Stimulated activated CD8-positive, alpha-beta memory T cell treated with anti-CD3 and anti-CD28 coated beads, Interleukin-7, amount 100 ng/mL, for 48 hours (primary cell): ENCODE measurements at places on chromosomes 12 and 14.

- no peak for DNase-seq
These were observed 807.3 kb upstream of the TMEM132C start for GRCh38 chr12:127459687-127460086.

GRCh38 chr12:1776170-1776921 lies 44.0 kb upstream of the LRTM2 start:
- DNase-seq: no peak

DNA sequence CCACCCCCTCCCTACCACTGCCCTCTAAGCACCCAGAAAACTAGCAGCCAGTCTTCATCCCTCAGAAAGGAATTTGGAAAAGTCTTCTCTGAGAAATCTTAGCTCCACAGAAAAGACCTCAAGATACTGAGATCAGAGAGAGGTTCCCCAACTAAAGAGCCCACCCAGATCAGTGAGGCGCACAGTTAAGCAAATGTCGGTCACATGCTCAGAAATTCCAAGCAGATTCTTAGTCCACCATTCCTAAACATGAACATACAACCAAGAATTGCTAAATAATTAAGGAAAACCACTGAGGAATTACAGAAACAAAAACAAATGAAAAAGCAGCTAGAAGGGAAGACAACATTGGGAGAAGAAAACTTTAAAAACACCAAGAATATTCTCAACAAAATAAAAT lies 32.3 kb downstream of the MED13L start:
- DNase-seq: no peak

GRCh38 chr12:115364921-115365320 lies 680.9 kb upstream of the TBX3 start:
- DNase-seq: no peak

DNA sequence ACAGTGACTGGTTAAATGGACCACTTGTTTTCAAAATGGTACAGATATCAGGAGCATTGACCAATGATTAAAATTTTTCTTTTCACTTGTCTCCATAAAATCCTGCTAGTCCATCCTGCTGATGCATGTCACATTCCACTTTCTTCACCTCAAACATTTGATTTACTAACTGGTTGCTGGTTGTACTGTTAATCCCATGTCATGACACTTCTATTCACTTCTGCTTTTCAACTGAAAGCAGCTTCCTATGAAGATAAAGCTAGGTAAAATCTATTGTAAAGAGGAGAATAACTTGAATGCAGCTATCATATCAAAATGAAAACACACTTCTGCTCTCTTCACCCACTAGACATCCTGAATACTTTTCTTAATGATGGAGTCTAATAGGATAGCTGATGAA lies 149.6 kb upstream of the OTX2 start:
- no peak for DNase-seq

DNA sequence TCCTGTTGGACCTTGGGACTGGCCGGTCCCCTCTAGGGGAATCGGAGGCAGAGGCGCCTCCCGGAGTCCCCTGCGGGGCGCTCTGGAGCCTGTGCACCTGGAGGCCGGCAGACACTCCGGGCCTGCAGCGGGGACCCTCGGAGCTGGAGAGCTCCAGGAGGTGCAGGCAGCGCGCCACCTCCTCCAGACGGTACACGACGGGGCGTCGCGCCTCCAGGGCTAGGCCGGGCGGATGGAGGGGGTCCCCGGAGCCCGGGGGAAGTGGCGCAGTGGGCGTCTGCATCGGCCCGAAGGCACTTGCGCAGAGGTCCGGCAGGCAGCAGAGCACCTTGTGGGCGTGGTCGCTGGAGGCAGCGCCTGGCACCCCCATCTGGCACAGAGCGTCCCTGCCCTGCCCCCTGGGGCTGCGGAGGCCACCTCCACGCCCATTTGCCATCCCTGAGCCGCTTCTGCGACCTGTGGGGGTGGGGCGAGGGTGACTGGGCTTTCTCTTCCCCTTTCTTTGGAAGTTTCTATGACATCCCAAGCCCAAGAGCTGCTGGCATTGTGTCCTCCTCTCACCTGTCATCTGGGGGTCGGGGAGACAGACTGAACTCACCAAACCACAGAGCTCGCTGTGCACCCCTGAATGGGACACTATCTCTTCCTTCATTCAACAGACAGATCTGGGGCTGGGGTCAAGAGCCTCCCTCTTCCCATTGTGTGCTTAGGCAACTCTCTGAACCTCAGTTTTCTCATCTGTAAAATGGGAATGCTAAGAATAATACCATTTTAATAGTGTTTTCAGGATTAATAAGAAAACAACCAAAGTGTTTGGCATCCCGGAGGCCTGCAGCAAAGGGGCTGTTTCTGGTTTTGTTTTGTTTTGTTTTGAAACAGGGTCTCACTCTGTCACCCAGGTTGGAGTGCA lies 37.5 kb upstream of the CORO1C start:
- peak; percentile 9 for DNase-seq

DNA sequence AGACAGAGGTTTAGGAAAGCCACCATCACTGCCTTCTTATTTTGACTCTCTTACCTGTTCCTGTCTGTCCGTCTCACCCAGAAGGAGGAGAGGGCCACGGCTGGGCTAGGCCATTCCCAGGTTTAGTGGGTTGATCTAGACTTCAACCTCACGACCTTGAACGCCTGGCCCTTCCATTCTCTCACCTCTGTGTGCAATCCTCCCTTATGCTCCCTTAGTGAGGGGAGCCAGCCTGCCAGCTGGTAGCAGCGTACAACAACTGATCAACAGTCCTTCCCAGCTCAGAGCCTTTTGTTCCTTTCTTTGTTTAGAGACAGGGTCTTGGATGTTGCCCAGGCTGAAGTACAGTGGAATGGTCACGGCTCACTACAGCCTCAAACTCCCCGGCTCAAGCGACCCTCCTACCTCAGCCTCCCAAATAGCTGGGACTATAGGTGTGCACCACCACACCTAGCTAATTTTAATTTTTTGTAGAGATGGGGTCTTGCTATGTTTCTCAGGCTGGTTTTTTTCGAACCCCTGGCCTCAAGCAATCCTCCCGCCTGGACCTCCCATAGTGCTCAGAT lies 123.9 kb downstream of the ZNF664 start:
- DNase-seq: no peak

DNA sequence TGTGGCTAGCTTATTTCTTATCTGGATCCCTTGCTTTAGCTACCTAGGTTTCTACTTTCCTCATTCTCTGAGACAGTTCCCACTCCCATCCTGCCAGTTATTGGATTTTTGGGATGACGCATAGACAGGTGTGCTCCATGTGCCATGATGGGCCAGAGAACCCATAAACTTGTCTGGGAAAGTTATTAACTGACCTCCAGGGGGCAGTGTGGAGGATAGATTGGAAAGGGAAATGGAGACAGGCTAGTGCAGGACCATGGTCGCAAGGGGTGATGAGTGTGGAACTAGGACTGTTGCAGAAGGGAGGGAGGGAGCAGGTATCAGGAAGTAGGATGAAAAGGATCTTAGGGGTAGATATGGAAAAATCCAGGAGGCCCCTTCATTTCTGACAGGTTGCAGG lies 80.3 kb downstream of the ESRRB start:
- DNase-seq: no peak

- DNase-seq: no peak
These were observed 21.2 kb downstream of the ASB2 start for GRCh38 chr14:93954900-93955849.

DNA sequence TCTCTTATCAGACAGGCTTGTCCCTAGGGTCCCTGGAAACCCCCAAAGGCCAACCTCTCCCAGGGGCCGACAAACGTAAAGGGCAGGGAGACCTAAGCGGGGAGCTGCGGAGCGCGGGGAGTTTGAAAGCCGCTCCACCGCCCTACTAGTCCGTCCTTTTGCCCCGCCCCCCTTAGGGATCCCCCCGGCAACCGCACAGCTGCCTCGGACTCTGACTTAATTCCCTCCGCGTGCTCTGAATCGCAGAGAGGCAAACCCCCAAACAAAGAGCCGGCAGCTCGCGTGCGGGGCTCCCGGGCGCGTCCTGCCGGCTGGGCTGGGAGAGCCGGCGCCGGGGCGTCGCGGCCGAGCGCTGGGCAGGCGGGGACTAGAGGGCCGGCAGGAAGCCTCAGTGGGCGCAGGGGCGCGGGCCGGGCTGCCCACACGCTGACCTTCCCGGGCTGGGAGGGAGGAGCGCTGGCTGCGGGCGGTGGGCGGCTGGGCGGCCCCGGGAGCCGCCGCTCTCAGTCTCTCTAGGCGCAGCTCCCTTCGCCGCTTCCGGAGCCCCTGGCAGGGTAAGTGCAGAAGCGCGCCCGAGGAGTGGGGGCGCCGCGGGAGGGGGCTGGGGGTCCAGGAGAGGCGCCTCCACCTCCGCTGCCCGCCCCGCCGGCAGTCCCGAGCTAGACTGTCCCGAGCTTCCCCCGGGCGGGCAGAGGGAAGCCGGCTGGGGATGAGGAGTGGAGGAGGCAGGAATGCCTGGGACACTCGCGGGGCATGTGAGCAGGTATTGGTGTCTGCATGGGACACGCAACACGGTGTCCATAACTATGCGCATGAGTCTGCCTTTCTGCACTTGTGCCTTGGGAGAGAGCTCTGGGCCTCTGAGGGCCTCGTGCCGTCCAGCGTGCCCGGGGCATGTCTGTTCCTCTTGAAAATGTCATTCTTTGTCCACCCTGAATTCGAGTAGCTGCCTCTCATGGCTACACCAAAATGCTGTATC lies at the start of gene TSPAN11:
Gene TSPAN11 (plus strand): TSS at position 506 of the 979 bp plus-strand sequence. CDS start 27,244 bp downstream, outside the sequence.
- no peak for DNase-seq

GRCh38 chr14:38205119-38205813 lies 2.4 kb upstream of the SSTR1 start:
- no peak for DNase-seq

DNA sequence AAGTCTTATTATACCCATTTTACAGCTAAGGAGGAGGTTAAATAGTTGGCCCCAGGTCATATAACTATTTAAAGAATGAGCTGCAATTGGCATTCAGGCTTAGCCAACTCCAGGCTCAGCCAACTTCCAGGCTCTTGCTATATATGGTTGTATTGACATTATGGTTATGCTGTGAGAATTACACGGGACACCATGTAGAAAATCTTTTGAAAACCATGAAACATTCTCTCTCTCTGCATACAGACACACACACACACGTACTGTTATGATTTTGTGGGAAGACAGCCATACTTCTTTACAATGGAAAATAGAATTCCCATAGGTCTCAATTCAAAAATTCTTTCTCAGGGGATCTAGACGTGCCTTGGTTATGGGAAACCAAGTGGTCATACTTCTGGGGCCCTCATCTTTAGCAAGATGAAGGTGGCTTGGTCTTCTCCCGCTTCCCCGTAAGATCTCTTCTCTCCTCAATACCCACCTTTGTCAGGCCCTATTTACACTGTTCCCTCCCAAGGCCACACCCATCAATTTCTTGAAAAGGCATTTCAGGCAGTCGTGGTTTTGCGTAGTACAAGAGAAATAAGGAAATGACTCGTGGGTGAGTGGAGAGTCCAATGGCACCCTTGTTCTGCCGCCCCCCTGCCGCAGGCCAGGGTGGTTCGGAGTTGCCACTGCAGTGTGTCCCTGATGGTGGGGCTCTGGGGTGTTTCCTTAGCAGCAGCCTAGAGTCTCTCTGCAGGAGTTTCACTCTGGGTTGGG lies 10.0 kb upstream of the GPRC5A start:
- no peak for DNase-seq

DNA sequence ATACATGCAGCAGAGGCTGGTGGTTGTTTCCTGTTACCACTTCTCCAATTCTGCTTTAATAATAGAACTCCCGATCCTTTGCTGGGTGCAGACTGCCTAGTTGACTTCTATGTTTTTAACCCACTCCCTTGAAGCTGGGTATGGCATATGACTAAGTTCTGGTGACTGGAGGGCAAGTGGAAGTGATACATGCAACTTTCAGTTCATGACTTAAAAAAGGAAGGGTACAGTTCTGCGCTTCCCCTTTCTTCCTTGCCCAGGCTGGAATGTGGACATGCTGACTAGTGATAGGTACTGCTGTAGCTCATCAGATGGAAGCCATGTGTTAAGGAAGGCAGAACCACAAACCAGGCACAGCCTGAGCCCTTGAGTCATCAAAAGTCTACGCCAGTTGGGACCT lies 2.4 kb upstream of the A2M start:
- DNase-seq: no peak

DNA sequence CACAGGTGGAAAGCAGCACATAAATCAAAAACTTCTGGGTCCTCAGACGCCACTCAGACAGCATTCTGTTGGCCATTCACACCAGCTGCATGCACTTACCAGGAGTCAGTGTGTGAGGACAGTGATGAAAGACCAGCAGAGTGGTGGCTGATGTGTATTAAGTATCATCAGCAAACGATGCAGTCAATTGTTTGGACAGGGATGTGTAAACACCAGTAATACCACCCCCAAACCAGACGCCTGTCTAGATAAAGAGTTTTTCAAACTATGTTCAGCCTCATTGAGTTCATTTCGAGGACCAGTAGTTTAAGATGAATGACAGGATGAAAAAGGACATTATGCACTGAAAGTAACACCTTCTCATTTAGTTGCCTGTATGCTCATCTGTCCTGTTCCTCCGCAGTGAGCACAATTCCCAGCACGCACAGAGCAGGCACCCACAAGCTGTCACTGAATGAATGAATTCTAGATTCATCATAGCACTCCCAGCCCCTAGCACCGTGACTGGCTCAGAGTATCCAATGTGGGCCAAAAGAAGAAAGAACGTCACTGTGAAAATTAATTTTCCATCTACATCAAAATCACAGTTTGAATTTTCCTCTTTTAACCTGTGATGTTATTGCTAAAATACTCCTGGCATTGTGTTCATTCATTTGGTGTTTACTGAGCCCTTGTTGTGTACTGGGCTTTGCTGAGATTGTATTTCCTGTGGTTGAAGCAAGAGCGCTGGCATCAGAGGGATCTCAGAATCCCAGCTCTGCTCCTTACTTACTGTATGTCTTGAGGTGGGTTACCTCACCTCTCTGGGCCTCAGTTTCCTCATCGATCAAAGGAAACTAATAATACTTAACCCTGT lies 124.8 kb upstream of the NOS1 start:
- DNase-seq: no peak

DNA sequence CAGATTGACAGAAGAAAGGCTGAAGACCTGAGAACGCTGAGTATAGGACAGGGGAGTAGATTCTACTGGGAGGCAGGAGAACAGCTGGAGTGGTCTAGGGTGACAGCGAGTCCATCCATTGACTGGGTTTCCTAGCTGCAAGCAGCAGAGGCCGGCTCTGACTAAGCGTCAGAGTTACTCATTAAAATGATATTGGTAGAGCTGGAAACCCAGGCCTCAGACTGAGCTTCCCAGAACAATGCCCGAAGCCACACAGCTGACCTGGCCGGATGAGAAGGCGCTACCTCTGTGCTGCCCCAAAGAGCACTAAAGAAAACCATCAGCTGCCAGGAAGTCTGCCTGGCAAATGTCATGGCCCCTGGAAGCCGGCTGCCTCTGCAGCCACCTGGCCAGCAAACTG lies 78.5 kb upstream of the FZD10 start:
- no peak for DNase-seq

DNA sequence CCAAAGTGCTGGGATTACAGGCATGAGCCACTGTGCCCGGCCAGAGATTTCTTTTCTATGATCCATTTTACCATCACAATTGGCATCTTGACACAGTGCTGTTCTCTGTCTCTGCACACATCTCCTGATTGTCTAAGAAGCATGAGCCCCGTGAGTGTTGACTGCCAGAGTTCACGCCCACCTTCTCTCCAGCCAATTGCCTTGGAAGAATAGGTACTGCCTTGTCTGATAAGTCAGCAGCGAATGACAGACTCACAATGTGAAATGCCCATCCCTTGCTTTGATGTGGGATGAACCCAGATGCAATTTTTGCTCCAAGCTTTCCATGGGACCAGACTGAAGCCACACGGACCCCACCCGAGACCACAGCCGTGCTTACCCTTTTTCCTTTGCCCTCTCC lies 19.3 kb downstream of the EIF5 start:
- DNase-seq: no peak

GRCh38 chr14:65346895-65347294 lies 65.6 kb upstream of the FUT8 start:
- DNase-seq: no peak
